Uterus (tissue), 4 donors: ENCODE measurements at places on chromosomes 16 and 17. TPM values are rescaled to one million over a fixed set of nuclear protein-coding genes. Genes with fewer than 3 reads are reported as not detected.

RNF222 gene
- not detected for total RNA-seq

GRCh38 chr17:57296231-57296630, 39.9 kb downstream of the MSI2 start:
- no peak overlapping the region for H3K4me3 ChIP-seq
- H3K4me1 ChIP-seq, result no peaks in the 10 kb centered on the region
- no peak overlapping the region for H3K27ac ChIP-seq
- H3K27me3 ChIP-seq, result no peaks in the 10 kb centered on the region
- no peak for DNase-seq

DNA sequence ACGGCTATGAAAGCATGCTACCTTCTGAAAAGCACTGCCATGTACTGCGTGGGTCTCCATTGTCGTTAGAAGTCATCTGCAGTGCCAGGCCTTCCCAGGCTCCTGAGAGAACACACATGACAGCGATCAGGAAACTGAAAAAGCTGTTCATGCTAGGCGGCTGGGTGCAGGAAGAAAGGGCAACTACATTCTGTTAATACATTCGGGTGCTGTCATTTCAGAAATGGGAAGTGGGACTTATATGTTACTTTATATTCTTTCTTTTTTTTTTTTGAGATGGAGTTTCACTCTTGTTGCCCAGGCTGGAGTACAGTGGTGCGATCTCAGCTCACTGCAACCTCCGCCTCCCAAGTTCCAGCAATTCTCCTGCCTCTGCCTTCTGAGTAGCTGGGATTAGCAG, 19.9 kb downstream of the CFAP20 start:
- no peak for DNase-seq
- H3K27ac ChIP-seq, result no peak overlapping the region
- H3K36me3 ChIP-seq, result no peaks in the 10 kb centered on the region
- no peaks in the 10 kb centered on the region for H3K4me1 ChIP-seq
- no peak overlapping the region for H3K4me3 ChIP-seq

GRCh38 chr16:8565498-8565897, 24.8 kb downstream of the TMEM114 start:
- no peaks in the 10 kb centered on the region for H3K36me3 ChIP-seq
- no peaks in the 10 kb centered on the region for H3K27me3 ChIP-seq
- H3K4me1 ChIP-seq, result no peaks in the 10 kb centered on the region
- no peak overlapping the region for H3K27ac ChIP-seq
